Epithelial cell of prostate (primary cell): ENCODE measurements at places on chromosomes 7 and 10.

DNA sequence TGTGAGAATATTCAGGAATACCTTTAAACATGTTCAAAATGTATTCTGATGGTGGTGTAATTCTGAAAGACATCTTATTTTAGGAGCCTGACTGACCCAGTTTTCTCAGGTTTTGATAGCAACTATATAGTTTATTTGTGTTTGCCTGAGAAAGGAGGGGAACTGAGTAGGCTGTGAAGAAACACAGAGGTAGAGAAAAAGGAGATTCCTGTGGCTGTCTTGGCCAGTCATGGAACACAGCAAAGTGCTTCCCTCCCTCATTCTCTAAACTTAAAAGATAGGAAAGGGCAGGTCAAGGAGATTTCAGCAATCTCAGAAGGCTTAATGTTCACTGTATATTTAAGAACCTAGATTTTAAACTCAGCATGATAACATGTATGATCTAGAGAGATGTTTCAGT is 43.5 kb downstream of the ZMYND11 start:
- DNase-seq: no peak

DNA sequence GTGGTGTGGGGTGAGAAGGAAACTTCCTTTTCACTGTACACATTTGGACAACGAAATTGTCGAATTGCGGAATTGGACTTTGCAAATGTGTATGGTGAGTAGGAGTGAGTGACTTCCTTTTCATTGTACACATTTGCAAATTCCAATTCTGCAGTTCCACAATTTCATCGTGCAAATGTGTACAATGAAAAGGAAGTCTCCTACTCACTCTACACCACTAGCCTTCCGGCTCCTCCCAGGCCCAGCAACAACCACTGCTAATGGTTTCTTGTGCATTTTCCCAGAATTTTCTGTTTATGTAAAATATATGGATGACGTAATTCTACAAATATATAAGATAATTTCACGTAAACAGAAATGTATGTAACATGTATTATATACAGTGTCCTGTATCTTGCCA is 118.5 kb downstream of the ARL4A start:
- no peak for DNase-seq

DNA sequence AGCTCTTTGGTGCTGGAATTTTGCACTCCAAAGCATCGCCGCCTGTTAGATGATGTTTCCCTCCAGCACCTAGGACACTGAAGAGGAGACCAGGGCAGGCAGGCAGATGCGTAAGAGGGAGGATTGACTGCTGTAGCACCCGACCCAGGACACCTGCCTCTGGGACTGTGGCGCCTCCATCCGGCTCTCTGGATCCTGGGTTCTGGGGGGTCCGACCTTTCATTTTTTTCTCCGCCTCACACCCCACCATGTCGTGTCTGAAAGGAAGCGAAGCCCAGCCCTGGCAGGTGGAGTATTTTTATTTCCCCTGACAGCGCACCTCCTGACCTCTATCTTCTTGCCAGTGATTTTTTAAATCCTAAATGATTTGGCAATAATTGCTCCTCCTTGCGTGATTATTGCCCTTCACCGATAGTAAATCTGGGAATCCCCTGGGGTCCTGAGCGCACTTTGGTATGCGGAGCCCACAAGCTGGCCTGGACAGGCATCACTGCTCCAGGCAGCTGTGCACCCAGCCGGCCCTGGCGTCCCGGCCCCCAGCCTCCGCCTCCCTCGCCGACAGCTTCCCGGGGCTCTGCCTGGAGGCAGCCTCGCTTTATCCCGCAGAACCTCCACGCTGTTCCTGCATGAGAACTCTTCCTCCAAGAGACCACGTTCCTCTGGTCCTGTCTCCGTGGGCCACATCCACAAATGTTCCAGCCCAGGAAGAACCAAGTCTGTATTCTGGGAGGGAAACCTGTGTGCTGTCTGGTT is 48.4 kb downstream of the LHPP start:
- no peak for DNase-seq

- no peak for DNase-seq
These were observed 263.0 kb upstream of the ETV1 start for GRCh38 chr7:14252458-14252857.

DNA sequence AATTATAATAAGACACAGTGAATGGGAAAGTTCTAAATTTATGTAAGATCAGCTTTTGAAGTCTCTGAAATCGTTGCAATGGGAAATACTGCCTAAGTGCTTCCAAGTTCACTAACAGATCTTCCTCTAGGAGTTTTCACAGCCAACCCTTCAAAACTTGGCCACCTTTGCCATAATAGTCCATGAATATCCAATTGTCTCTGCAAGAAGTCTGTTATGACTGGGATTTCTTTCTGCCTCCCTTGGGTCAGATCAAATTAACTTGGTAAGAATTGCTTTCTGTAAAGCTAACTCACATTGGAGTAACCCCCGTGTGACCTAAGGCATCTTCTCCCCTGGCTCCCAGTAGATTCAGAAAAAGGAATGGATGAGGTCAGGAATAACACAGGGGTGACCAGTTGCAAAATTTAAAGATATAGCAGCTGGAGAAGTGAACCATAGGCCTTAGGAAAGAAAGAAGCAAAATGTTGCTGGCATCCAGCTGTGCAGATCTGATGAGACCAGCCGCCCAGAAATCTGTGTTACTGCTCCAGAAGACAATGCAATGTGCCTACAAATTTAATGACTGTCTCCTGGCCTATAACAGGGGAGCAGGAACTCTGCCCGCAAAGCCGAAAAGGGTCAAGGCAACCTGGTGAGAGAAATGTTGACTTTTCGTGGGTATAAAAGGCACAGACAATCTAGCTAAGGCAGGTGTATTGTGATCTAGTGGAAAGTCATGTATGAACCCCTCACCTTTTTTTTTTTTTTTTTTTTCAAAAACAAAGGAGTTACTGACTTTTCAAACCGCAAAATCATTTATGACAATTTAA is 7.5 kb upstream of the OPTN start:
- DNase-seq: no peak

GRCh38 chr7:31070991-31071644 is 19.0 kb downstream of the ADCYAP1R1 start:
- no peak for DNase-seq

GRCh38 chr10:103757531-103758293 is 97.7 kb downstream of the SH3PXD2A start:
- DNase-seq: peak; percentile 74

DNA sequence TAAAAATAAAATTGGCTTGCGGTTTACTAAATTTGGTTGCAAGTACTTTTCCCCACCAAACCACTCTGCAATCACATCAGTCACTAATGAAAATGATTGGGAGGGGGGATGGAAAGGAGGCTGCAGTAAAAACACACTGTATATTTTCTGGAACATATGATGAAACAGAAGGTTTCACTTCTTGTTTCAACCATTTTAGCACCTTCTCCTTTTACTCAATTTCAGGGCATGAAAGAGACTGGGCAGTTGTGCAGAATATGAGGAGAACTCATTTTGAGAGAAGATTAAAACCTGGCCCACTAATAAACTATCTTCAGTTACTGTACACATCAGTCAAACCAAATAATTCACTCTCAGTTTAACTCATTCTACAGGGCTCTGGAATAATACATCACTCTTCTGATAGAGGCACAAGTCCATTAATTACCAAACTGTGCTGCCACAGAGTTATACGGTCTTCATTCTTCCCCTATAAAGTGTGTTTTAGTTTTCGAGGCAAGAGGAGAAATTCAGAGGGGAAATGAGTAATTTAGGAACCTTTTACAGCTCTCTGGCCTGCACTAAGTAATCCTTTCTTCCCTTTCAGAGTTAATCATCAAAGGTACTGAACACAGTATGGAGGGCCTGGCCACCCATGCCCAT is 25.5 kb downstream of the JAZF1 start:
- DNase-seq: no peak

- DNase-seq: no peak
These were observed 5.6 kb upstream of the CDH23 start for GRCh38 chr10:71390921-71391690.

DNA sequence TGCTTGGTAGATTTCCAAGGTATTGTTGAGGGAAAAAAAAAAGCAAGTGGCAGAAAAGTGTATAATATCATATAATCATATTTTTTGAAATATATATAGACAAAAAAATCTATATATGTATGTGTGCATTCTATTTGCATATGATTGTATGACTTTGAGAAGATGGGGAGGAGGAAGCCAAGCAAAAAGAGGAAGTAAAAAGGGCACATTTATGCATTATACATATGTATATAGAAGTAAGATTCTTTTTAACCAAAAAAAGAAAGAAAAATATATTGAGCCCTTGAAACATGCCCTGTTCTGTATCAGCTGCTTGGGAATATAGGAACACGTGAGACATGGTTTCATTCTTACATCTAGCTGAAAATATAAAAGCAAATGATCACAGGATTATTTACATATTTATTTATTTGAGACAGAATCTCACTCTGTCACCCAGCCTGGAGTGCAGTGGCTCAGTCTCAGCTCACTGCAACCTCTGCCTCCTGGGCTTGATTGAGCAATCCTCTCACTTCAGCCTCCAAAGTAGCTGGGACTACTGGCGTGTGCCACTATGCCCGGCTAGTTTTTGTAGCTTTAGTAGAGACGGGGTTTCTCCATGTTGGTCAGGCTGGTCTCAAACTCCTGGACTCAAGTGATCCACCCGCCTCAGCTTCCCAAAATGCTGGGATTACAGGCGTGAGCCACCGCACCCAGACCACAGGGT is 18.0 kb upstream of the SLF2 start:
- DNase-seq: no peak

DNA sequence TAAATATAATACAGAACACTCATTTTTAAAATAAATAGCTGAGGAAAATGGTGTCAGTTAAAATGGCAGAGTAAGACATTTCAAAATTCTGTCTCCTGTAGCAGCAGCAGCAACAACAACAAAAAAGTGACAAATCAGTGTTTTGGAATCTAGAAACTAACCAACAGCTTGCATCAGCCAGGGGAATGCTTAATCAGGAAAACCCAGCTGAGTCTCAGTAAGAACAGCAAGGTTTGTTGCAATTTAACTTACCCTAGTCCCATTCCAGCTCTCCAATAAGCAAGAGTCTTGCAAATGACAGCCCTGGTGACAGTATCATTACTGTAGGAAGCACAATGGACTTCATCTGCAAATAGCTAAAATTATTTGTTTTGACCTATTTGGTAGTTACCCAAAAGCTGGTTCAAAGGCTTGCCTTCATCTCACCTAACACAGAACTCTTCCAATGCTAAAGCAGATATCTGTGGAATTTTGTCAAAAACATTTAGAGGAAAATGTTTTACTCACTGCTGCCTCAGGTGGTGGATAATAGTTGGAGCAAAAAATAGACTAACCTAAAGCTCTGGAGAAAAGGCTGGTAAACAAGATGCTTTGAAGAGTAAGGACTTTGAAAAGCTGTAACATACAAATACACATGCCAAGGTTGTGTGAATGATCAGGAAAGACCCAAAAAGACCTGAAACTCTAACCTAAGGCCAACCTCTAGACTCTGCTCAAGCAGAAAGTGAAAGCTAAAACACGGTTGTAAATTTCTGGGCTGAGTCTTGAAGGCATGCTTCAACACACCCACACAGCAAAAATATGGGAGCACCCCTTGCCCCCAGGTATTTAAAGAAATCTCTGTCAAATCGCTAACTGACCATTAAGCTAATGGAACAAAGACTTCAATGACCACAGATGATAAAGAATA is 9.9 kb upstream of the ARHGAP22 start:
- DNase-seq: no peak

GRCh38 chr7:45978731-45979211 is 57.7 kb upstream of the IGFBP3 start:
- DNase-seq: no peak

DNA sequence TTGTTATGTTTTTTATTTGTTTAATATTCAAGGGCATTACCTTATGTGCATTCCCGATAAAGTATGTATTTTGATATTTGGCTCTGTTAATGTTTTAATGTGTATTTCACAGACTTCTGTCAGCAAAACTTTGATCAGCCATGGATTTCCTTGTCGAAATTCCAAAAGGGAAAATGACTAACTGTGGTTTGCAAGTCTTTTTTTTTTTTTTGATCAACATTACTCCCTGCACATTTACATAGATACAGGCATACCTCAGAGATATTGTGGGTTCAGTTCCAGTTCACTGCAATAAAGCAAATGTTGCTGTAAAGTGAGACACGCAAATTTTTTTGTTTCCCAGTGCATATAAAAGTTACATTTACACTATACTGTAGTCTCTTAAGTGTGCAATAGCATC is 351.9 kb downstream of the CXCL12 start:
- no peak for DNase-seq

- no peak for DNase-seq
These were observed 16.7 kb upstream of the SPOCK2 start for GRCh38 chr10:72105098-72105475.

DNA sequence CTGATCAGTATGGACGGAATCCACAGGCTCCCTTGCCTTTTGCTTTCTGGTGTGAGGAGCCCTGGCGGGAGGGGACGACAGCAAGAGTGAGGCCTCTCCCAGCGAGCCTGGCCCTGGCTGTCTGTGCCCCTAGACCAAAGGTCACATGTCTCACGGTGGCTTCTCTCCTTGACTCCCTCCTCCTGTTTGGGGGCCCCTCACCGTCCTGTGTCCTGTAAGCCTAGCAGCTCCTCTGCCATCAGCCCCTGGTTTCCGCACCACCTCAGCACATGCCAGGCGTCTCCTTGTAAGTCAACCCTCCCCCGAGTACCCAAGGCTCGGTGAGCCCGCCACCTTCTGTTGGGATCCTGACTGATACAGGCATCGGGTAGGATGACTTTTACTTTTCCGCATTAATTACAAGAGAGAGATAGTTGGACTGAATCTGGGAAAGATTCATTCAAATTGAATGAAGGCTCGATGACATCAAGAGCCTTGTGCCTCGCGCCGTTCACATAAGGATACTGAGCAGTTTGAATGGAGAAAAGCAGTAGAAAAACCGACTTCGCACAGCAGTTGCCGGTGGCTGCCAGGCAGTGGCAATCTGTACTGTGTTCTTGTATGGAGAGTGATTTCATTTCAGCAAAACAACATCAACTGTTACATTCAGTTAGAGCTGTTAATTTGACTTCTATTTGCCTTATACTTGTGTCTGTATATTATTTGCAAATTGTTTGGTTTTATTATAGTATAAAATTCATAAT is 119.8 kb downstream of the XRCC2 start:
- DNase-seq: no peak

- no peak for DNase-seq
These were observed 156.8 kb downstream of the CACNA2D1 start for GRCh38 chr7:82286798-82287140.

GRCh38 chr7:140196361-140197217 is 19.8 kb upstream of the KDM7A start:
- DNase-seq: no peak

DNA sequence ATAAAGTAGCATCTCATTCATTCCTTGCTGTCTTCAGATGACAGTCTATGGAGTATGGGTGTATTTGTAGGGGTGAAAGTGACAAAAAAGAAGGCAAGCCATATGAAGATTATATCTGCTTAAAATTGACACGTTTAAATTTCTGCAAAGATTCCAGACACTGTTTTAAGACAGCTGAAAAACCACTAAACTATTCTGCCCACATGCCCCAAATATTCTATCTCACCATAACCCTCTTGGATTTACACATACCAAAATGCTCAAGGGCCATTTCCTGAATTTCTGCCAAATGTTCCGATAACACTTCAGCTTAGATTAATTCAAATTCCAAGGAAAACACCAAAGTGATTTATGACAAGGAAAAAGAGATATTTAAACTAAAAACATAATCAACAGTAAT is 99.9 kb upstream of the IL6 start:
- DNase-seq: no peak
